Endodermal cell (in vitro differentiated cells): ENCODE measurements at places on chromosomes 2 and 18.

DNA sequence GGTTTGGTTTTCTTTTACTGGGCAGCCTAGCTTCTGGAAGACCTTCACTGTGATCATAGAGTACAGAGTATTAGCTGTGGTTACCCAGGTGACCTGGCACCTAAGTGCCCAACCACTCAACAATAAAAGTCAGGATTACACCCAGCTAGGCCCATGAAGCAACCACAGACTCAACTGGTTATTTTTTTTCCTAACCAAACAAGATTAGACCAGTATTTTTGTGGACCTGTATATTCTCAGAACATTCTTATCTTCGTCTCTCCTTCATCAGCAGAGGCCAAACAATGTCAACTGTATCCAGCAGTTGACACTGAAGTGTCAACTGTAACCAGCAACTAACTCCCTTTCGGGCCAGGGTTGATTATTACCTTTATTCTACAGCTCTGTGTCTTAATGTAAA lies 289.2 kb upstream of the SLC39A10 start:
- no peaks in the 10 kb centered on the region for H3K4me1 ChIP-seq
- H3K36me3 ChIP-seq, result no peaks in the 10 kb centered on the region
- no peak for DNase-seq

DNA sequence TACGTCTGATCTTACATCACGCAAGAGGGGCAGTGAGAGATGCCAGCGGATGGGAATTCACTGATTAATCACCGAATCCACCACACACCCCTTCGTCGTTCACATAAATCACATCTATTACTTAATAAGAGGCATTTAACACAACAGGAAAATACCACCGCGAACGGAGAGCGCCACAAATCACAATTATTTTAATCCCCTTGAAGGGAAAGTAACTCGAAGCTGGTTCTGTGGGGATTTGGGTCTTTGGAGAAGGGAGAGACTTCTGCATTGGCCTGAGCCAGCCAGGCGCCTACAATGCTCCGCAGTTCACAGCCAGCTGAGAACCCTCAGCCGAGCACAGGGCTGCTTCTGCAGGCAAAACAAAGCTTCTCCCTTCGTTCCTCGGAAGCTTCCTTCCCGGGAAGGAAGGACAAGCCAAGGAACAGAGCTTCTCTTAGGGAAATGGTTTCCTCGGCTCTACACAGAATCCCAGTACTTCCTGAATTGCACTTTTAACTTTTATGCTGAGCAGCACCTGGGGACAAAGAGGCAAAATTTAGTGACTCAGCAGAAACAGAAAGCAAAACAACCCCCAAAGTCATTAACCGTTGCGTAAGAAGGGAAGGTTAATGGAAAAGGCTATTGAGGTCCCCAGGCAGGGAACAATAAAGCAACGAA lies at the start of gene LRP1B:
Gene LRP1B (minus strand): TSS at position 7 of the 660 bp plus-strand sequence. CDS start 287 bp downstream, outside the sequence.
- DNase-seq, result peak; percentile 82
- H3K27me3 ChIP-seq, result peaks cover 45% of the 10 kb centered on the region
- H3K4me1 ChIP-seq, result peaks cover 2% of the 10 kb centered on the region
- peak within 1 kb of the TSS; percentile 86 for H3K4me3 ChIP-seq

- H3K27me3 ChIP-seq, result no peaks in the 10 kb centered on the region
- H3K27ac ChIP-seq, result no peak overlapping the region
- H3K4me3 ChIP-seq, result no peak overlapping the region
- no peak for DNase-seq
- no peaks in the 10 kb centered on the region for H3K4me1 ChIP-seq
Observed at GRCh38 chr2:31413025-31413424, 1.5 kb downstream of the XDH start.

- peaks cover 8% of the 10 kb centered on the region for H3K4me1 ChIP-seq
- no peak overlapping the region for H3K27ac ChIP-seq
- DNase-seq, result peak; percentile 39
Observed at GRCh38 chr2:84850471-84850870, 30.4 kb downstream of the TRABD2A start.

DNA sequence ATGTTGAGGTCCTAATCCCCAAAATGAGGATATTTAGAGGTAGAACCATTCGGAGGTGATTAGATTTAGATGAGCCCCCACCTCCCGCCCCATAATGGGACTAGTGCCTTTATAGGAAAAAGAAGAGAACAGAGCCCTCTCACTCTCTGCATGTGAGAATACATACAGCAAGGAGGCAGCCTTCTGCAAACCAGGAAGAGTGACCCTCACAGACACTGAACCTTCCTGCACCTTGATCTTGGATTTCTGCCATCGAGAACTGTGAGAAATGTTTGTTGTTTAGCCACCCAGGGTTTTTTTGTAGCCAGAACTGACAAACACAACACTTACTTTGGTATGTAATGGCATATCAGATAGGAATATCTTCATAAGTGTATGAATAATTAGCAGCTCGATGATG lies 83.7 kb downstream of the XIRP2 start:
- no peaks in the 10 kb centered on the region for H3K36me3 ChIP-seq
- H3K4me3 ChIP-seq, result no peak overlapping the region
- H3K27ac ChIP-seq, result no peak overlapping the region
- peak; percentile 48 for DNase-seq
- no peaks in the 10 kb centered on the region for H3K27me3 ChIP-seq
